T-cell (primary cell): ENCODE measurements at places on chromosomes 13 and 19.
A peak's percentile ranks its signal among the peaks of the same experiment; 100 is the strongest.

DNA sequence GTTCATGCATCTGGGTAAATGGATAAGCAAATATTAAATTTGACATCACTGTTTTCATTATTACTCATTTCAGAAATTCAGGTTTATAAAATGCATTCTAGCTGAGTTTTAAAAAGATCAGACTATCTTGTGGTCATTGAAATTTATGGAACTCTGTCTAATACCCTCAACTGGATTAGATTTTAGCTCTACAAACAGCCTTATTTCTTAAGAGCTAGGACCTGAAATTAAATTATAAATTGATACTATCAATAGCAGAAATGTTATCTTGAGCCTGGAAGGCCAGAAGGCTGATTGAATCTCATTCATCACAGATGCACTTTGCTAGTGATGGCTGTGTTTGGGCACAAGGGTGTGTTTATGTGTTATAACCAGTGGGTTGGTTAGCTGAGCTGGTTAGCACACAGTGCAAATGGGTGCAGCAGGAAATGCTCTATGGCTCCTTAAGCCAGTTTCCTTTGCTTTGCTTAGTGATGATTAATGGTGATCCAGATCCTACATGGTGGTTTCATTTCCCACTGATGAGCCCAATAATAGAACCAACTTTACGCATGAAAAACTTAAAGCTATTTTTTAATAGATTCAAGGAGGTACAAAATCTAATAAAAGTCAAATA lies 310.8 kb upstream of the KLF12 start:
- H3K27ac ChIP-seq, result no peak overlapping the region
- H3K27me3 ChIP-seq, result no peaks in the 10 kb centered on the region
- H3K4me3 ChIP-seq, result no peak overlapping the region
- DNase-seq, result no peak
- H3K36me3 ChIP-seq, result no peaks in the 10 kb centered on the region
- H3K4me1 ChIP-seq, result no peaks in the 10 kb centered on the region

DNA sequence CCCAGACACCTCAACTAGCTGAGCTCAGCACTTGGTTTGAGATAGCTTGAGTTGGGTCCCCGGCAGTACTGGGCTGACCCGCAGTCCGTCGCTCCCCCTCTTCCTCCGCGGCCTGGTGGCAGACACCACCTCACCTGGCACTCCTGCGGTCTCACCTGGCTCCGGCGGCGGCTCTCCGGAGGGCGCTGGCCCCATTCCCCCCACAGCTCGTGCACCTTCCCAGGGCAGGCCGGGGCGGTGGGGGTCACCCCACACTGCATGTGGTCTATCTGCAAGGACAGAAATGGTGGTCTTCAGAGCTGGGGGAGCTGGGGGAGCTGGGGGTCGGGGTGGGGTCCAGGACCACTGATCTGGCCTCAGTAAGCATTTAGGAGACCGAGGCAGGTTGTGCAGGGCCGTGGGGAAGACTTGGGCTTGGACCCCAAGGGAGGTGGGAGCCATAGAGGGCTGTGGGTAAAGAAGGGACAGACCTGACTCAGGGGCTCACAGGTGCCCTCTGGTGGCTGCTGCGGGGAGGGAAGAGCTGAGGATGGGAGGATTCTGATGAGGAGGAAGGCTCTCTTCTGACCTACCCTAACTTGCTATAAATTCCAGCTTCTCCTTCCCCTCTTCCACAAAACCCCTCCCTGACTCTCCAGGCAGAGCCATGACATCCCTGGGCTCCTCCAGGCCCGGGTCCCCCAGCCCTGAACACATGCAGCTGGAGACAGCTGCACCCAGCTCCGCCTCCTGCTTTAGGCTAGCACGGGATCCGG lies 6.7 kb upstream of the PLIN4 start:
- H3K36me3 ChIP-seq, result no peaks in the 10 kb centered on the region
- no peaks in the 10 kb centered on the region for H3K27me3 ChIP-seq
- no peak overlapping the region for H3K4me3 ChIP-seq
- peak; percentile 67 for DNase-seq
- no peak overlapping the region for H3K27ac ChIP-seq
- H3K4me1 ChIP-seq, result no peaks in the 10 kb centered on the region

DNA sequence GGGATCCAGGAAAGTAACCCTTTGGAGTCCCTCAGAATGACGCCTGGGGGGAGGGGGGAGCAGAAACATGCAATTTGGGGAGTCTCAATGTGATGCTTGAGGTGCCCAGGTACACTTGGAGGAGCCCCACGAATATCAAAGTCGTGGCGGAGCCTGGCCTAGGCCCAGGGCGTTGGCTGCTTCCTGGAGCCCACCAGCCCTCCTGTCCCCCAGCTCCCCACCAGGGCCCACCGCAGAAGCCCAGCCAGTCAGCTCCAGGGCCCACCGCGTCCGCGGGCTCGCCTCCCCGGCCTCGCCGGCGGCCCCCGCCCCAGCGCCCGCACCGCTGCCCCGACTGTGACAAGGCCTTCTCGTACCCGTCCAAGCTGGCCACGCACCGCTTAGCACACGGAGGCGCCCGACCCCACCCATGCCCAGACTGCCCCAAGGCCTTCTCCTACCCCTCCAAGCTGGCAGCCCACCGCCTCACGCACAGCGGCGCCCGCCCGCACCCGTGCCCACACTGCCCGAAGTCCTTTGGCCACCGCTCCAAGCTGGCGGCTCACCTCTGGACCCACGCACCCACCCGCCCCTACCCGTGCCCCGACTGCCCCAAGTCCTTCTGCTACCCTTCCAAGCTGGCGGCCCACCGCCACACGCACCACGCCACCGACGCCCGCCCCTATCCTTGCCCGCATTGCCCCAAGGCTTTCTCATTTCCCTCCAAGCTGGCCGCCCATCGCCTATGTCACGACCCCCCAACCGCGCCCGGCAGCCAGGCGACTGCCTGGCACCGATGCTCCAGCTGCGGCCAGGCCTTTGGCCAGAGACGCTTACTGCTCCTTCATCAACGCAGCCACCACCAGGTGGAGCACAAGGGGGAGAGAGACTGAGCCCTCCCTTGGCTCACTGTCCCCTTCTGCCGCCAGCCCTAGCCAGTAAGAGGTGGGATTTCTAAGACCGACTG lies 2.1 kb downstream of the ZNF575 start:
- H3K36me3 ChIP-seq, result peaks cover 11% of the 10 kb centered on the region
- peaks cover 2% of the 10 kb centered on the region for H3K4me1 ChIP-seq
- no peak overlapping the region for H3K27ac ChIP-seq
- DNase-seq, result no peak
- H3K4me3 ChIP-seq, result no peak overlapping the region
- H3K27me3 ChIP-seq, result no peaks in the 10 kb centered on the region

DNA sequence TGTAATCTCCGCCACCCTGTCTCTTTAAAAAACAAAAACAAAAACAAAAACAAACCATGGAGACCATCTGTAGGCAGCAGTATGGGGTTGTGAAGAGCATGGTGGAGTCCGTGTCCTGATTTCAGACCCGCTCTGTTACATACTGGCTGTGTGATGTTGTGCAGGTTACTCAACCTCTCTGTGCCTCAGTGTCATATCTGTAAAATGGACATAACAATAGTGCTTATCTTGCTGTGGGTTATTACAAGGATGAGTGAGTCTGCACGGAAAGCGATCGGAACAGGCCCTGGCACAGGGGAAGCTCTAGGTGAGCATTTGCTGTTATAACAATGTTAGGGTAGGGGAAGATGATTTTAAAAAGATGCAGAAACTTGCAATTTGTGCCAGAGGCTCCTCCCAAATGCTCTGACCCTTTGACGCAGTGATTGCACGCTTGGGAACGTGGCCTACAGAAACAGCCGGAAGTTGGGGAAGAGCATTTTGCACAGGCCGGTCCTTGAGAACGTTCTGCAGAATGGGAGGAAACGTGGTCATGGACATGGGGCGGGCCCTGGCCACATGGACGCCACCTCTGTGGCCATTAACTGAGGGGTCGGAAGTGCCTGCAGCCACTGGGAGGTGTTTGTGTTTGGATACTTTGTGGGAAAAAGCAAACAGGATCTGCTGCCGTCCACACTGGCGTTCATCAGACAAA lies 15.7 kb upstream of the SELENOW start:
- H3K27me3 ChIP-seq, result no peaks in the 10 kb centered on the region
- no peak for DNase-seq
- H3K27ac ChIP-seq, result no peak overlapping the region
- no peaks in the 10 kb centered on the region for H3K4me1 ChIP-seq

GRCh38 chr13:33303855-33304597 lies 18.5 kb upstream of the STARD13 start:
- no peak overlapping the region for H3K4me3 ChIP-seq
- no peak overlapping the region for H3K27ac ChIP-seq
- DNase-seq, result no peak
- H3K27me3 ChIP-seq, result peaks cover 5% of the 10 kb centered on the region
- H3K4me1 ChIP-seq, result no peaks in the 10 kb centered on the region
- H3K36me3 ChIP-seq, result no peaks in the 10 kb centered on the region

DNA sequence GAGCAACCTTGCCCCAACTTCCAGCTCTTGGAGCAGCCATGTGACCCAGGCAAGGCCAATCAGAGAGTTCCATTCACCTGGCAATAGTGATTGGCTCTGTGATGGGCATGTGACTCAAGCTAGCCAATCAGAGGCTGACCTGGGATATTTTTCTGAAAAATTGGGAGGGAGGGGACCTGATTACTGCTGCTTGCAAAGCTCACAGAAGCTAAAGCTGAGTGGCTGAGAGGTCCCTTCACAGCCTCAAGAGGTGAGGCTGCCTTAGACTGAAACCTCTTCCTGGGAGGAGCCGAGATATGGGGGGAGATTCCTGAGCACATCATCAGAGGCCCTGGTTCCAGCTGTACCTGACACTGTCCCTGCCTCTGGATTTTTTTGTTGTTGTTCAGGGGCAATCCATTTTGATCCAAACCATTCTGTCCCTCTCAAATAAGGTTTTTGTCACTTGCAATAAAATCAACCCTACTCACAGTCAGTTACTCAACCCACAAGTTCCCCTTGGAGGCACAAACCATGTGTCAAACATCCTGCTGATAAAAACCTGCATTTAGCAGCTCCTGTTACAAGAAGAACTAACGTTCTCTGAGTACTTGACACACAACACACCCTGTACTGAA lies 4.8 kb downstream of the CIB3 start:
- H3K27me3 ChIP-seq, result peaks cover 2% of the 10 kb centered on the region
- H3K4me1 ChIP-seq, result no peaks in the 10 kb centered on the region
- DNase-seq, result no peak
- no peaks in the 10 kb centered on the region for H3K36me3 ChIP-seq

DNA sequence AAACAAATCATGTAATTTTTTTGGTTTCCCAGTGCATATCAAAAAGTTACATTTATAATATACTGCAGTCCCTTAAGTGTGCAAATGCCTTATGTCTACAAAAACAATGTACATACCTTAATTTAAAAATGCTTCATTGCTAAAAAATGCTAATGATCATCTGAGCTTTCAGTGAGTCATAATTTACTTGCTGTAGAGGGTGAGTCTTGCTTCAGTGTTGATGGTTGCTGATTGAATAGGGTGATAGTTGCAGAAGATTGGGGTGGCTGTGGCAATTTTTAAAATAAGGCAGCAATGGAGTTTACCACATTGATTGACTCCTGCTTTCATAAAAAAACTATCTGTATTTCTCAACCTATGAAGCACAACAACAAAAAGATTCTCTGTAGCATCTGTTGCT lies 613.9 kb downstream of the TBC1D4 start:
- no peaks in the 10 kb centered on the region for H3K4me1 ChIP-seq
- H3K36me3 ChIP-seq, result no peaks in the 10 kb centered on the region
- H3K4me3 ChIP-seq, result no peak overlapping the region
- DNase-seq, result no peak
- no peak overlapping the region for H3K27ac ChIP-seq

DNA sequence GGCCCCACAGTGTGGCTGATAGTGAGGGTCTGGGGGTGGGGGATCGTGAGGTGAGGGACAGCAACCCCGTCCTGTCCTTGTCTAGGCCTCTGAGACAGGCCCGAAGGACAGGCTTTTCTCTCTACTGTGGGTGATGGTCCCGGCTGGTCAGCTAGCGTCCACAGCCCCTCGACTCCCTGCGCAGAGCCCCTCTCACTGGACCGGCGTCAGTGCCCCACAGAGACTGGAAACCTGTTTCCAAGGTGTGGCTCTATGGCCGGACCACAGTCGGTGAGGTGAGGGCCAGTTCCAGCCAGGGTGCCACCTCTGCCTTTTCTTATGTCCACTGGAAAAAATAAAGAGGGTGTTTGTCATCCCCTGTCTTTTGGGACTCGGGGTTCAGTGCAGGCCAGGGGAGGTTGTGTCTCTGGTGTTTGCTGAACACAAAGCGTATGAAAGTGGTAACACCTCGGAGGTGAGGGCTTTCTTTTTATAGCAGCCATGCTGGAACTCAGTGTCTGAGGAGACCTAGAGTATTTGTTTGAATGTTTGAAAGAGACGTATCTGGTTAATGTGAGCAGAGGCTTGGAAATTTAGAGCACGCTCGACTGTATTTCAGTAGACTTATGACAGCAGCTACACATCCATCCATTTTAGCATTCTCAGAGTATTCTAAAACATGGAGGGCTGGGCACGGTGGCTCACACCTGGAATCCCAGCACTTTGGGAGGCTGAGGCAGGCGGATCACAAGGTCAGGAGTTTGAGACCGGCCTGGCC lies 22.8 kb downstream of the ATP11A start:
- H3K4me3 ChIP-seq, result no peak overlapping the region
- no peak for DNase-seq
- peaks cover 8% of the 10 kb centered on the region for H3K4me1 ChIP-seq
- no peaks in the 10 kb centered on the region for H3K36me3 ChIP-seq
- H3K27me3 ChIP-seq, result no peaks in the 10 kb centered on the region
- H3K27ac ChIP-seq, result no peak overlapping the region

DNA sequence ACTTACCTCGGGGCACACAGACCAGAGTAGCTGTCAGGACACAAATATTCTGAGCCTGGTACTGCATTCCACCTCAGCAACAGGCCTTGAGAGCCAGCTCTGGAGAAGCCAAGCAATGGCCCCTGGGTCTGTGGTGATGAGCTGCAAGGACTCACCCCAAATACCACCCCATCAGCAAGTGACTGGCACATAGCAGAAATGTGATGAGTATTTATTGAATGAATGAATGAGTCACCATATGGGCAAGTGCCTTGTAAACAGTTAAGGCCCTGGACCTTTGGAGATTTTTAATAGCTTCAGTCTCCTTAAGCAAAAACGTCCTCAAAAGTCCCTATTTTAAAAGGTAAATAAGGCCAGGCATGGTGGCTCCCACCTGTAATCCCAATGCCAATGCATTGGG lies 18.2 kb downstream of the GSX1 start:
- H3K27ac ChIP-seq, result no peak overlapping the region
- no peaks in the 10 kb centered on the region for H3K4me1 ChIP-seq
- no peak overlapping the region for H3K4me3 ChIP-seq
- DNase-seq, result no peak

DNA sequence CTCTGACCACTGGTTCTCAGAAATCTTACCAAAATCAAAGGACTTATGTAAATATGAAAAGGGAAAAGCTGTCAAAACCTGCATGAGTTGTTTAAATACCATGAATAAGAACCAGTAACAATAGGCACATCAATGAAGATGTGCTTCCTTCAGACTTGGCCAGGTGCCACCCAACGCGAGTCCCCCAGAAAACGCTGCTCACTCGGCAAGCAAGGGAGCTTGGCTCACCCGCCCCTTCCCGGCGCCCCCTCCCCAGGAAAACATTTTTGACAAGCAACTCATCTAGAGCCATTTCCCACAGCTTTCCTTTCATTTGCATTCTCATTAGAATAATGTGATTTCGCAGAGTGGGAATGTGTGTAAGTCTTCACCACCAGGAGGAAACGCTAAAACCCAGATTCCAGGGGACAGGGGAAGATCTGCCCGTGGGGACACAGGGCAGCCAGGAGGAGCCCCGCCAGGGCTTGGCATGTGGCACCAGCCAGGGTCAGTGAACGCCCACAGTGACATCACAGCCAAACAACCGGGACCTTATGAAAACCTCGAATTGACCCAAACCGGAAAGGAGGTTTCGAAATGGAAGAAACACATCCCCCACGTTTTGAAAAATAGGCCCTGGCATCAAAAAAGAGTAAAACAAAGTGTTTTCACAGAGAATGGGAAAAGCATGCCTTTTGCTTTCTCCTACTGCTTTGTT lies 366.2 kb upstream of the TSHZ3 start:
- peaks cover 4% of the 10 kb centered on the region for H3K27me3 ChIP-seq
- no peaks in the 10 kb centered on the region for H3K4me1 ChIP-seq
- no peak for DNase-seq
- no peak overlapping the region for H3K4me3 ChIP-seq
- H3K27ac ChIP-seq, result no peak overlapping the region
- H3K36me3 ChIP-seq, result no peaks in the 10 kb centered on the region
